AG10803 (cell line): ENCODE measurements at places on chromosomes 6 and 20.

DNA sequence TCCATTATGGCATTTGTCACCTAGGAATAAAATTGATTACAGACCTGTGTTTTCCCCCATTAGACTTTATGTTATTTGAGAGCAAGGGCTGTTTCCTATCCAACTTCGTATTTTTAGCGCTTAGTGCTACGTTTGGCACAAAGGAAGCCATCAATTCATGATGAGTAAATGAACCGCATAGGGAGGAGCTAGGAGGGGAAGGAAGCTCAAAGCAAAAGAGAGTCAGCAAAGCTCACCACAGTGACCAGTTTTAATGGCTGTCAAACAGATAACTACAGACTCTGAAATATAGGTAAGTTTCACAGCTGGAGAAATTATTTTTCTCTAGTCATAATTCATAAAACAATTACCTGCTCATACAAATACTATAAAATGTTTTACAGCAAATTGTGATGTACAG is 6.9 kb upstream of the SAMD3 start:
- DNase-seq, result no peak

- no peak for DNase-seq
Observed at GRCh38 chr6:163603395-163603794, 188.9 kb downstream of the QKI start.

DNA sequence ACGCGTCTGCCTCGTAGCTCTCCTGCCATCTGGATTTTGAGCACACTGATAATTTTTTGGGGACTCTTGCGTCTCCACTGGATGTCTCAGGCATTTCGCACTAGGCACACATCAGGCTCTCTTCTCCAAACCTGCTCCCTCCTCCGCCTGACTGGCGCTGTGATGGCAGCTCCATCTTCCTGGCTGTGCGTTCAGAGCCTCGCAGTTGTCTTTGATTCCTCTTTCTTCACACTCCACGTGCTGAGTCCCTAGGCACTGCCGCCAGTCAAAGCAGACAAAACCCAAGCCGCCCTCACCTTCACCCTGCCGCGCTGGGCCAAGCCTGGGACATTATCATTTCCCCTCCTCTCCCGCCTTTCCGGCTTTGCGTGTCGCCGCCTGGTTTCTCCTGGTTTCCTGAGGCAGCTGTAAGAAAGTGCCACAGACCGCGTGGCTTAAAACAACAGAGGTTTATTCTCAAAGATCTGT is 778 bp downstream of the PSMG4 start:
- DNase-seq, result peak; percentile 42

DNA sequence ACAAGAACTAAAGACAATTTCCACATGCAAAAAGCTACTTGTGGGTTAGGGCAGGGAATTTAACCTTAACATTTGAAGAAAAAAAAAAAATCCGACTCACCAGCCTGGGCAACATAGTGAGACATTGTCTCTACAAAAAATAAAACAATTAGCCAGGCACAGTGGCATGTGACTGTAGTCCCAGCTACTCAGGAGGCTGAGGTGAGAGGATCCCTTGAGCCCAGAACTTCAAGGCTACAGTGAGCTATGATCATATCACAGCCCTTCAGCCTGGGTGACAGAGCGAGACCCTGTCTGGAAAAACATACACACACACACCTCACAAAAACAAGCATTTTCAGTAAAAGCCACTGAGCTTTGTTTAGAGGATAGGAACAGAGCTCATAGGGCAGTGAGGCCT is 56.2 kb downstream of the ARHGAP18 start:
- DNase-seq, result no peak

- no peak for DNase-seq
Observed at GRCh38 chr6:75946146-75946831, 126.2 kb downstream of the IMPG1 start.

DNA sequence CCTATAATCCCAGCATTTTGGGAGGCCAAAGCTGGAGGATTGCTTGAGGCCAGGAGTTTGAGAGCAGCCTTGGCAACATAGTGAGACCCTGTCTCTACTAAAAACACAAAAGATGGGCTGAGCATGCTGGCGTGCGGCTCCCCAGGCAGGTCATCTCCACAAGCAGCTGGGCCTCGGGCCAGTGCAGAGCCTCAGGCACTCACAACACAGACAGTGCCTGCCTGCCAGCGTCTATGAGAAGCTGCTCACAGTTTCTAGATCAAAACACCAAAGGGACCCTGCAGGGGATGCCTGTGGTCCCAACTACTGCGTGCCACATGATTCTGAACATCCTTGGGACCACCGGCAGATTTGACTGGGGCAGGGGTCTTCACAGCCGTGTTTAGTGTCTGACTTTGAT is 59.4 kb downstream of the GINS1 start:
- no peak for DNase-seq

- no peak for DNase-seq
Observed at GRCh38 chr20:47773371-47773786, 11.9 kb downstream of the SULF2 start.

DNA sequence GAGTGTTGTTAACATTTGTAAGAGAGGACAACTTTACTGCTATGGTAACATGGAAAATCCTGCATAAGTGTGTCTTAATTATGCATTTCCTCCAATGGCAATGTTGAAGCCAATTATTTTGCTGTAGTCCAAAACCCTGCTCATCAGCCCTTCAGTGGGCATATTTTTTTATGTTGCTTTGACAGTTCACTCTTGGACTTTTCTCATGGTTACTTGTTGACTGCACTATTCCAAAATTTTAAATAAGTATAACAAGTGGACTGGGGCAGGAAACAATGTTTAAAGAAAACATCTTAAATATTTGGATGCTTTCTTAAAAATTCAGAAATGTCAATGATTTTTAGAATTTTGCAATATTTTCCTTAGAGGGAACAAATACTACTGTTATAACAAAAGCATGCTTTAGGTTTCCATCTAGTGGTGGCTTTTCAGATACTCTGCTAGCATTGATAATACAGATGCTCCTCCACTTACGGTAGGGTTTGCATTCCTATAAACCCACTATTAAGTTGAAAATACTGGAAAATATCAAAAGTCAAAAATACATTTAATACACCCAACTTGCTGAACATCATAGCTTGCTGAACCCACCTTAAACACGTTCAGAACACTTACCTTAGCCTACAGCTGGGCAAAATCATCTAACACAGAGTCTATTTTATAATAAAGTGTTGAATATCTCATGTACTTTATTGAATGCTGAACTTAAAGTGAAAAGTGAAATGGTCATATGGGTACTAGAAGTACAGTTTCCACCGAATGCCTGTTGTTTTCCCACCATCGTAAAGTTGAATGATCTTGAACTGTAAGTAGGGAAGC is 86.4 kb downstream of the ADGRG6 start:
- DNase-seq, result peak; percentile 71

DNA sequence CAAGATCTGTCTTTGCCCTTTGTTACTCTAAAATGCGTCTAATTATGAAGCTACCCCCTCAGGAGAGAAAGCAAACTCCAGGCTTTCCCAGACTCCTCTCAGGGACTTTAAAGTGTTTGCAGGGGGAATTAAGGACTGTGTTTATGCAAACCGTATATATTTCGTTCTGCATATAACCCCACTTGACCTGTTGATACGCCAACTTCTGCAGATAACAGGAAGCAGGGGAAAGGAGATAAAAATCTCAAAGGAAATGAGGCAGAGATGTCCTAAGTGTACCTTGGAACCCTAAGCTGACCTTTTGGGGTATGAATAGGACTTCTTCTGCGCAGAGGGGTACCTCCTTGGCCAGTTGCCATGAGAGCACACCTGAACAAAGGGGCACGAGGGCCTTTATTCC is 8.1 kb downstream of the SYCP2L start:
- no peak for DNase-seq

GRCh38 chr20:33697129-33697528 is 10.9 kb upstream of the E2F1 start:
- DNase-seq, result peak; percentile 83

DNA sequence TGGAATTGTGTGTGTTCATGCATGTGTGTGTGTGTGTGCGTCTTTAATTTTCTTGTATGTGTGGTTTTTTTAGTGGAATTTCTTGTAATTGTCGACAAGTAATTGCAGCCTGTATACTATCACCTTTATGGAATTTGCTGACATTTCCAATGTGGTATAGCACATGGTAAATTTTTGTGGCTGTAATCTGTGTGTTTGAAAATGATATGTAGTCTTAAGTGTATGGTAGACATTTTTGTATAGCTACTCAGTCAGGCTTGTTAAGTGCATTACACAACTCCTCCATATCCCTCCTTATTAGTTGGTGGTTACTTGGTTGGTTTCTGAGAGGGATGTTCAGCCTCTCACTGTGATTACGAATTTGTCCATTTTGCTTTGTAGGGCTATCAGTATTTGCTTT is 384.5 kb upstream of the HSF2 start:
- DNase-seq, result peak; percentile 91

GRCh38 chr6:54234539-54234938 is 73.7 kb upstream of the TINAG start:
- no peak for DNase-seq

DNA sequence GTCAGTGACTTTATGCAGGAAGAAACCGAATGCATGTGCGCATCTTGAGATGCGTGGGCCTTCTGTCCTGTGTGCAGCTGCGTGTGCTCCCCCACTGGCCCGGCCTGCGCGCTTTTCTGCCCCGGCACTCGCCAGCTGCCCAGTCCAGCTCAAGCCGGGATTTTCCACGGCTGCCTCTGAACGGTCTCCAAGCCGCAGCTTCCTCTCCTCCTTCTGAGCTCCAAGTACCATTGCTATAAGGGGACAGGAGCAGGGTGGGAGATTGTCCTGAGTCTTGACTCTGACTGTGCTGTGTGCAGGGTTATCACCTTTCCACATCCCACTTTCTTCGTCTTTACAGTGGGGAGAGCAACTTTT is 302.8 kb downstream of the THBS2 start:
- peak; percentile 42 for DNase-seq

GRCh38 chr6:91669154-91669870 is 1082.4 kb upstream of the MAP3K7 start:
- DNase-seq, result no peak
